ENCODE measurements at places on chromosomes 5 and 9.

GRCh38 chr5:10726913-10727517 is 34.0 kb downstream of the DAP start:
- peak; percentile 31 for DNase-seq

- no peak for DNase-seq
Measured at GRCh38 chr9:119333507-119334229, 35.6 kb downstream of the BRINP1 start.

DNA sequence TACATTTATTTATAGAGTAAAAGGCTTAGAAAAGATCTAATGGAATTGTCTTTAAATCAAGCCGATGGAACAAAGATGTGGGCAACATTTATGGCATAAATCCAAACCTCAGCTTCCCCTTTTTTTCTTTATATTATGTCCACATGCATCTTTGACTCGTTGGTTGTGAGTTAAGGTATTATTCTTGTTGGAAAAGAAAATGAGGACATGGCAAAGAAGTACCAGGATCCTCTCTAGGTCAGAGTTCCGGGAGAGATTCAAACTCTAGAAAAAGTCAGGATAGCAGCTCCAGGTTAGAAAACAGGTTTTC is 508 bp upstream of the NME5 start:
- DNase-seq = no peak

DNA sequence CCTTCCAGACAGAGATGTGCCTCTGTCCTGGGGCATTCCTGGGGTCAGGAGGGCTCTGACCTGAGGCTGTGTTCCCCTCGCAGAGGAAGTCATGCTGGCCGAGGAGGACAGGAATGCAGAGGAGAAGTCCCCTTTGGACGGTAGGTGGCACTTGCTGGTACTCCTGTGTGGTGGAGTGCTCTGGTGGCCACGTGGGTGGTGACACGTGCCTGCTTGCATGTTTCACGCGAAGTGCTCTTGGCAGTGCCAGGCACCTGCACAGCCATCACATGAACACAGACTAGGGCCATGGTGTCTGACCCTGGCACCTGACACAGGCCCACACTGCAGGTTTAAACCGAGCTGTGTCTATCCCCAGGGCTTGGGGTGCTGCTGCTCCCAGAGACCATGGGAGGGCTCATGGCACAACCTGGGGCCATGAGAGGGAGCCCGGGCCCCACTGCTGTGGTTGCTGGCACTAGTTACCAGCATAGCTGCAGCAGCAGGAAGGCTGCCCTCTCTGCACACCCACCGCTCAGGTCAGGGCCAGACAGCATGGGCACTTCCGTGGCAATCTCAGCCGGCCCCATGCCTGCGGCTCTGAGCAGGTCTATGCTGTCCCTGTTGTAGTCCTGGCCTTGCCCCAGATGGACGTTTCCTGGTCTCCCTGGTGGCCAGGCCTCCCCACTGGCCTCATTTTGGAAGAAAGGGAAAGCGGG is 79.3 kb downstream of the CACNA1B start:
- DNase-seq = no peak

GRCh38 chr5:68727931-68728330 is 365.9 kb upstream of the SLC30A5 start:
- no peak for DNase-seq
